Stimulated activated CD4-positive, alpha-beta T cell treated with anti-CD3 and anti-CD28 coated beads, Interleukin-1b, Interleukin-23, amount 100 ng/mL, for 1 hour (primary cell): ENCODE measurements at places on chromosomes 5 and 9.

DNA sequence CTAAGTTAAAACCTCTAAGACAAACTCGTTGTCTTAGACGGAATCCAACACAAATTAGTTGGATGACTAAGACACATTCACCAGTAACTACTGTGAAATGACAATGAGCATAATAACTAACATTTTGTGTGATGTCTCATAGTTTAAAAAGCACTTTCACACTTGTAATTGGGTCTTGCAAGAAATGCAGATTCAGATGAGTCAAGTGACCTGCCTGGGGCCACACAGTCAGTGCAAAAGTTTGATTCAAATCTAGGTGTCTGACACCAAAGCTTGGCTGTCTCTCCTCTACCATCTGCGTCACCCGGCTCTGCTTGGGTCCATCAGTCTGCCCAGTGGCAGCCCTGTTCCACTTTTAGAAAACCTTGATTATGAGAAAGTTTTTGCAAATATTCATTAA lies 143.7 kb downstream of the TTLL11 start:
- DNase-seq = no peak

- DNase-seq = no peak
Measured at GRCh38 chr5:95770830-95771708, 39.9 kb downstream of the RHOBTB3 start.

- DNase-seq = no peak
Measured at GRCh38 chr9:95171001-95171400, 146.5 kb downstream of the FANCC start.

GRCh38 chr5:119878712-119879111 lies 249.4 kb downstream of the FAM170A start:
- DNase-seq = no peak

DNA sequence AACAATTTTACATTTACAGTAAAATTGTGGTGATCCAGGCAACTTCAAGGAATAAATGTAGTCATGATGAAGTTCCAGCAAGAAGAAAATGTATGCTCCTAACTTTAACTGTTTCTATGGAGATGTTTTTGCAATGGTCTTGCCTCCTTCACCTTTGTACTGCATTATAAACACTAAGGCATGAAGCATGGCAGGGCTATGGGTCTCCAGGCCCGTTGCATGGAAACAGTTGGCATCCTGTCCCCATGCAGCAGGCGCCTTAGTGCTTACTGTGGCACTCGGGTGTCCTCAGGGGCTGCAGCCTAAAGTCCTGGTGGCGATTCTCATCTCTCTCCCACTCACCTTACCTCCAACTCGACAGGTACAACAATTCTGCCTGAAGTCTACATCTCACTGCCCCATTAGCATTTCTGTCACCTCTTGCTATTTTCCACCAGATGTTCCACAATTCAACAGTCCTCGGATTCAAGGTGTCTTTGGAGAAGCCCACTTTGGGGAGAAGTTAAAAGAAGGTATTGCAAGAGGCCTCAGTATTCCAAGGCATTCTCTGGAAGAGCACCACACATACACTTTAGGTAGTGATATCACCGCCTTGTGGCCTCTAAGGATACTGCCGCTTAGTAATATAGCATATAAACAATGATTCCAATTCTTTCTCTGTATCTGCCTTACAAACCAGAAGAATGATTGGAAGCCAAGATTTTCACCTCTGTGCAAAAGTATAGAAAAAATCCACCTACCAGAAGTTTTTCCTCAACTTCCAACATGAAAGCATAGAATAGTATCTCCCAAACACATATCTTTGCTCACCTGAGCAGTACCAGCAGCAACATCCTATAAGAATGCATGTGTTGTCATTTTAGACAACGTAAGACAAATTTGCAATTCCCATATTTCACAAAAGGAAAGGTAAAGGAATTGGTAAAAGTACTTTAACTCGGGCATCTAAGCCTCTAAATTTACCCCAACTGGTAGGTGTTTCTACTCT lies 5.1 kb downstream of the LIFR start:
- DNase-seq = no peak

DNA sequence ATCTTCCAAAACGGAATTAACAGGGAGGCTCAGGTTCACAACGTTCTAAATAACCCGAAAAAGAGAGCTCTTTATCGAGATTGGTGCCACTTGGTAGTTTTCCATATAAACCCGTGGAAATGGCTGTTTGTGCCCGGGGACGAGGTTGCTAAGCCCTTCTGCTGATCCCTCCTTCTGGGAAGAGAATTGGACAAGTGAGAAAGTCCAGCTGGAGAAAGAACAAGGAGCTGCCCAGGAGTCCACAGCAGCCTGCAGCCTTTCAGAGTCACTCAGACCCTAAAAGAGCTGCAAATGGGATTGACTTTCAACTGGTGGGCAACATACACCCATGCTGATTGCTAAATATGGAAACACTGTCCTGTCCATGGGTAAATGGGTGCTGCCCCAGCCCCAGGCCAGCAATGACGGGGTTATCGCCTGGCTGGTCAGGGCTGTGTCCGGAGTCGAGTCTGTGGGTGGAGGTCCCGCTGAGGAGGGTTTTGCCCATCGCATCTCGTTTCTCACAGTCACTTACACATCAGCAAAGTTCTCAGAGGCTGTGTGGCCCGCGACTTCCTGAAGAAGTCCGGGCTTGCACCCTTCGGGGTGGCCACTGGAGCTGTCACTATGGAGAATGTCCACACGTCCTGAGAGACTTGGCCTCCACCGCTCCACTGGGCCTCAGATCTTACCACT lies 40.7 kb upstream of the HSD17B3 start:
- no peak for DNase-seq

DNA sequence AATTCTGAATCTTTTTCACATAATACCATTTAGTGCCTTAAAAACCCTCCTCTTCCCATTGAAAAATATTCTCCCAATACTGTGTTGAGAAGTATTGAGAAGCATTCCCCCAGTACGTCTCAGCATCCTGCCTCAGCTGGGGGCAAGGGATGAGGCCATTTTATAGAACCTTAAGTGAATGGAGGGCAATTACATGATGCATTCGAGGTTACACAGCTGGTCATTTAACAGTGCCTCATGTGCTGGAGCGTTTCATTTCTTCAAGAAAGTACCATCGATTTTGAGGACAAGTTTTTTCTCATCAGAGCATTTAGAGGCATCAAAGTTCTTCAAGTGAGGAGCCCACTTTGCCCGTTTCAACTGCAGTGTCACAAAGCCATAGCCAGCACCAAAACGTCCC lies 135.6 kb downstream of the DOCK2 start:
- no peak for DNase-seq

- DNase-seq = no peak
Measured at GRCh38 chr9:131529597-131530545, 1.2 kb downstream of the UCK1 start.

- no peak for DNase-seq
Measured at GRCh38 chr9:109441296-109441695, 56.8 kb downstream of the PTPN3 start.

DNA sequence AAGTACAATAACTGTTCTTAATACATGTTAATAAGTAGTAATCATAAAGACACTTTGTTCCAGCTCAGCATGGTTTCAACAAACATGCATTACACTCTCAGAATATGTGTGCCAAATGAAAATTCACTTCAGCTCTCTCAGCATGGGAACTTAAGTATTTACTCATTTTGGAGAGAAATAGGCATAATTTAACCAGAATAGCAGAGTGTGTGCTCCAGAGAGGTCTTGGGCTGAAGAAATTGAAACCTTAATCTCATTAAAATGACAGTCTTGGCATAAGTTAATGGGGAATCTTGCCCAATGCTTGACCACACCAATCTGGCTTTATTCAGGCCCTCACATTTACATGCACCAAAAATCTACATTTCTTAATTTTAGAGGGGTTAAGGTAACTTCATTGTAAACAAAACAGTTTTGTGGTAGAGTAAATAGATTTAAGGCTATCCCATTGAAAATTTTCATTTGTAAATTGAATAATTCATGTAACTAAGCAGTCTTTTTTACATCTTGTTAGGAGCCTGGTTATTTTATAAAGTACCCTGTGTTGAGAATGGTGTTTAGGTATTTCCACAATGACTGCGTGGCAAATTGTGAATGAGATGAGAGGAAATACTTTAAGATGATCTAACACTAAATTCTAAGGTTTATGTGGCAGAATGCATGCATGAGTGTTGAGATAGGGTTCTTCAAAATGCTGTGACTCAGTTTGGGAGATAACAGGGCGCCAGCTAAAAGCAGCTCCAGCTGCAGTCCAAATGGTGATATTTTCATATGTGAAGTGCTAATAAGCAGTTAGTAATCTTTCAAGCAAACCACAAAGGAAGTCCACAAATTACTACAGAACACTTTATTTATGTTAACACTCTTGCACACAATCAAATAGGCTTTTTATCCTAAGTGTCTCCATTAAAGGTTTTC lies 11.3 kb upstream of the LOX start:
- no peak for DNase-seq

DNA sequence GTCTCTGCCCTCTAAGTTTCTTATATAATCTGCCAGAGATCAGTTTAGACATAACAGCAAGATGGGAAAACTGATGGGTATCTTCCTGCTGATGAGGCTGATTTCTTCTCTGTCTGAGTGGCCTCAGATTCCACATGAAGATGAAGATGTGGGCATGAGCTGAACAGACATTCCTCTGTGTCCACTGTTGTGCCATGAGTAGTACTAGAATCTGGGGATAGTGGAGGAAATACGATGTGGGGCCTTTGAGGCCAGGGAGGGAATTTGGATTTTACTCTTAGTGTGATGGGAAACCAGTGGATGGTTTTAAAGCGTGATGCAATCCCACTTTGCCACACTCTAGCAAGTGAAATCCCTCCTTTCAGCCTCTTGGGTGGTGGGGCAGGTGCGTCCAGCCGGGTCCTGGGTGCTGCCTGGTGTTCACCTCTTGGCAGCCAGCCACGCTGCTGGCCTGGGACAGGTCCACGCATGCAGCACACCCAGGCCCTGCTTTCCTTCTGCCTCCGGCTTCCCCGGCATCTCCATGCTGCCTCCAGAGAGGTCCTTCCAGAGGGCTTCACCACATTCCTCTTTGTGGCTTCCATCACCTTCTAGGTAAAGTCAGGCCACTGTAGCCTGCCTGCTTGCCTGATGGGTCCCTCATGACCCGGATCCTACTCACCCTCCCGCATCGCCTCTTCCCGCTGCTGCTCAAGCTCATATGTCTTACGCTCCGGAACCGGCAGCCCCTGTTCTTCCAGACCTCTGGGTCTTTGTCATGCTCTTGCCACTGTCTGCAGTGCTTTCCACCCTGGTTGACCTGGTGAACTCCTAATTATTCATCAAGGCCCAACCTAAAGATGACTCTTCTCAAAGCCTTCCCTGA lies 28.1 kb upstream of the SH3PXD2B start:
- no peak for DNase-seq

- DNase-seq = no peak
Measured at GRCh38 chr9:126643945-126644527, 30.3 kb downstream of the LMX1B start.

DNA sequence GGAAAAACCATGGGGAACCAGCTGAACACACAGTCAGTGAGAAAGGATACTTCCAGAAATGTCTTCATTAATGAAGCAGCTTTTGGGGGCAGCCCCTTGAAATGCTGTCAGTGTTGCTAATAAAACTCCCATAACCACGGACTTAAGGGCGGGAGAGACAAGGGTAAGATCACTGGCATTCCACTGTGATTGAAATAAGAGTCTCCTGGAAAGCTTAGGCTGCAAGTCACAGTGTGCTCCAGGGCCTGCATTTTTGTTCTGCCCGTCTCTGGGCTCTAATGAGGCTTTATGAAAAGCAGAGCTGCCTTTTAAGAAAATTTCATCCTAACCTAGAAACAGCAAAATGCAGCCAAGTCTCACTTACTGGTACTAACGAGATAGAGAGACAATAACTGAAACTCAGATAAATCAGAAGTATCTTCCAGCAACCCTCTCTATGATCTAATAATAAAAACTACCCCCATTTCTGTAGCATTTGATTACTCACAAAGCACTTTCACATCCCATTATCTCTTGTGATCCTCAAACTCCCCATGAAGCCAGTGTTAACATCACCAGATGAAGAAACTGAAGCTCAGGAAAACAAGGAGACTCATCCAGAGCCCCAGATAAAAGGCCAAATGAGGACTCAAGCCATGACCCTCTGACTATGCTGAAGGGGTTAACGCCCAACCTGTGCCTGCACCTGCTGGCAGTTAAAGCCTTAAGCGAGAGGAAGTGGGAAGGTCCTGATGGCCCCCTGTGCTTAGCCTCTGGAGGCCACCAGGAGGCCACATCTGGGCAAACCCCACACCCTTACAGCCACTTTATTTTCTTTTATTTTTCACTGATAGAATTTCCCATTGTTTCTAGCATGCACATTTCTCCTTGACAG lies 37.5 kb downstream of the SPOCK1 start:
- no peak for DNase-seq

DNA sequence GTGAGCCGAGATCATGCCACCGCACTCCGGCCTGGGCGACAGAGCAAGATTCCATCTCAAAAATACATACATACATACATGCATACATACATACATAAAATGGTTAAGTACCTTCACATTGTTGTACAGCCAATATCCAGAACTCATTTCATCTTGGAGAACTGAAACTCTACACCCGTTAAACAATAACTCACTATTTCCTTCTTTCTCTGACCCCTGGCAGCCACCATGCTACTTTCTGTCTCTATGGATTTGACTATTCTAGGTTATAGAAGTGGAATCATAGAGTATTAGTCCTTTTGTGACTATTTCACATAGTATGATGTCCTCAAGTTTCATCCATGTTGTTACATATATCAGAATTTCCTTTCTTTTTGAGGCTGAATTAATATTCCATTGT lies 9.6 kb upstream of the KIF27 start:
- DNase-seq = no peak

DNA sequence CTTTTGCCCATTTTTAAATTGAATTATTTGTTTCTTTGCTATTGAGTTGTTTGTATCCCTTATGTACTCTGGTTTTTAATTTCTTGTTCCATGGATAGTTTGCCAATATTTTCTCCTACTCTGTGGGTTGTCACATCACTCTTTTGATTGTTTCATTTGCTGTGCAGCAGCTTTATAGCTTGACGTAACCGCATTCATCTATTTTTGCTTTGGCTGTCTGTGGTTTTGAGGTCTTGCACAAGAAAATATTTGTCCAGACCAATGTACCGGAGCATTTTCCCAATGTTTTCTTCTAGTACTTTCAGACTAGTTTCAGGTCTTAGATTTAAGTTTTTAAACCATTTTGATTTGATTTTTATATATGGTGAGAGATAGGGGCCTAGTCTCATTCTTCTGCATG lies 36.2 kb upstream of the ZNF366 start:
- no peak for DNase-seq

GRCh38 chr9:78954286-78954685 lies 617.5 kb upstream of the TLE4 start:
- DNase-seq = no peak

- DNase-seq = no peak
Measured at GRCh38 chr5:54221135-54221534, 89.2 kb downstream of the ARL15 start.

GRCh38 chr5:77628840-77629508 lies 9.5 kb downstream of the OTP start:
- DNase-seq = no peak

- no peak for DNase-seq
Measured at GRCh38 chr9:8096091-8096490, 296.5 kb upstream of the DMAC1 start.

DNA sequence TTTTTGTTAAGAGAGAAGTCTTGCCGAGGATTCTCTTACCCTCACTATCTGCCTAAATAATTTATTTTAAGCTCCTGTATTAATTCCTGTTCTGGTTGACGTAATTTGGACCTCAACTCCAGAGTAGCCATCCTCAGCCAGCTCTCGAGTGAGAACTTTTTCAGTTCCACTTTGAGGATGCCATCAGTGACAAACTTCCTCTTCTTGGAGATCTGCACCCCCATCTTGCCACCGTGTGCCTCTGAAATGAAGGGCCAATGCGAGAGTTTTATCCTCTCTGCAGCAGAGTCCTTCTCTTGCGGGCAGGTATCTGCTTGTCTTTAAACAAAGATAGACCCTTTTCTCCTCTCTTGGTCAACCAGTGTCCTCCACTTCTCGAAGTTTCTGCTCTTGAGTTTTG lies 19.5 kb upstream of the TMEM174 start:
- no peak for DNase-seq
